GM13976 (cell line): ENCODE measurements at places on chromosomes 4 and X.

DNA sequence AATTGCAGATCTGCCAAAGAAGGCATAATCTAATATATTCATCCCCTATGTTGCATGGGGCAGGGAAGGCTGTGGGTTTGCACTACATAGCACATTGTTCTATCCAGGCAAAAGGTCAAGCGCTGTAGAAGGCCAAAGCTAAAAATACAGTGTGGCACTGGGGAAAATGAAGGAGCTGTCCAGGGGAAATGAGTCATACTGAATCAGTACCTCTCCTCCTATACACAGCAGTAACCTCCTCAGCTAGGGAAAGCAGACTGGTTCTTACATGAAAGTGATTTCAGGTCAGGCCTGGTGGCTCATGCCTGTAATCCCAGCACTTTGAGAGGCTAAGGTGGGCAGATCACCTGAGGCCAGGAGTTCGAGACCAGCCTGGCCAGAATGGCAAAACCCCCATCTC is 31.0 kb upstream of the SLC25A4 start:
- DNase-seq: no peak

DNA sequence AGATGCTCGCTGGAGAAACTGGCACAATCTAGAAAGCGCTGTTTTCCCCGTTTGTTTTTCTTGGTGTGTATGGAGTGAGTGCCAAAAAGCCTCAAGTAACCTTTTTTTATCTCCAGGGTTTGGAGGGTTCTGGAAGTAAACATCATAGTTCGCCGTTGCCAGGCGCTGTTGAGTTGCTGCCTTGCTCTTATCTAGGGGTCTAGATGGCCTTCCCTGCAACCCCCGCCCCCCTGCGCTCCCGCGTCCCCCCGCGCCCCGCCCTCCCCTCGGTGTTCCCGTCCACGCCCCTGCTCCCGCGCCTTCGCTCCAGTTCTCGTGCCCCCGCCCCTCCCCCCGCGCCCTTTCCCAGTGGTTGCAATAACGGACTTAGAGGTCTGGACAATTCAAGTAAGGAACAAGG is 555 bp upstream of the GCNA start:
- peak; percentile 17 for DNase-seq

GRCh38 chrX:1316527-1316926 is 20.1 kb upstream of the IL3RA start:
- no peak for DNase-seq

- DNase-seq: no peak
These were observed 37.4 kb downstream of the HELQ start for GRCh38 chr4:83418211-83418610.

DNA sequence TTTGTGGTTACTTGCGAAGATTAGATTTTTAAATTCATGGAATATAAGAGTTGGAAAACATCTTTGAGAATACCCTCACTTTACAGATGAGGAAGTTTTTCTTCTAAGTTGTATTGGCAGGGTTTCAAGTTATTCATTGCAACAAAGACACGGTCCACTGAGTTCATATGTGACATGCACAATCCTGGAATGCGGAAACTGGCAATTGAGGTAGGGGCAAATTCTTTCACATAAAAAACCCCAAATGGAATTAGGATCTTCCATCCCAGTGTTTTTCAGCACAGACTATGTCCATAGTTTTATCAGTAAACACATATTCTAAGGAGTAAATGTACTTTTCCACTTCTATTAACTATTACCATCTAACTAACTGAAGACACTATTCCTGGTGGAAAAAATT is 81.8 kb upstream of the NAP1L5 start:
- no peak for DNase-seq
